ENCODE measurements at places on chromosomes 3 and 15. TPM values are rescaled to one million over a fixed set of nuclear protein-coding genes. Genes with fewer than 3 reads are reported as not detected.

The PPM1L gene
- 7.5 TPM for polyA plus RNA-seq

The NME9 gene
- polyA plus RNA-seq: 0.23 TPM

The GOLGA6B gene
- polyA plus RNA-seq: not detected

The SYNPR gene
- not detected for polyA plus RNA-seq
